ENCODE measurements at places on chromosomes 3 and 15.
A peak's percentile ranks its signal among the peaks of the same experiment; 100 is the strongest.

DNA sequence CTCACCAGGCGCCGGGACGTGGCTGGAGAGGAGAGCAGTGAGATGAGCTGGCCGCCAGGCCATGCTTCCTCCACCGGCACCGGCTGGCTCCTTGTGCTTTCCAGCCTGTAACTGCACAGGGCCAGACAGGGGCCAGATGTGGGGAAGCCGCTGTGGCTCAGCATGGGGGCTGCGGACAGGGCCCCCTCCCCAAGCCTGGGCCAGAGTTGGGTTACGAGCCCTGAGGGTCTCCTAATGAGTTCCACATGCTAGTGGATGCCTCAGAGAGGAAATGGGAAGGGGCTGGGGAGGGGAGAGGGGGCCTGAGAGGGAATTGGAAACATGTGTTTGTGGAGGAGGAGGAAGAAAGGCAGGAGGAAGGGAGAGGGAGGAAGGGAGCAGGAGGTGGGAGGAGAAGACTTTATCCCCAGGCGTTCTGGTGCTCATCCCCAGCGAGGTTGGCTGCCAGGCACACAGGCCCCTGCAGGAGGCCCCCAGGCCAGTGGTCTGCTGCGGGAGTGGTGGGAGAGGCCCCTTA lies 11.7 kb upstream of the DUSP7 start:
- no peak for DNase-seq

DNA sequence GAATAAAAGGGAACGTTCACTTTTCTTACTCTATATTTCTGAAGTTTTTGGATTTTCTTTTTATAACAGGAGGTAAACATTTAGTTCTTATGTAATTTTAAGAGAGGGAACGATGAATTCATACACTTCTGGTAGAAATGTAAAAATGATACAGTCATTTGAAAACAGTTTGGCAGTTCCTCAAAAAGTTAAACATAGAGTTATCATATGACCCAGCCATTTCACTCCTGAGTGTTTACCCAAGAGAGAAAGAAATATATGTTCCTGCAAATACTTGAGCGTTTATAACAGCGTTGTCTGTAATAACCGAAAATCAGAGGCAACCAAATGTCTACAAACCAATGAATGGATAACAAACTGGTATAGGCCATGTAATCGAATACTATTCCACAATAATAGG lies 20.8 kb upstream of the CCR9 start:
- DNase-seq = no peak

DNA sequence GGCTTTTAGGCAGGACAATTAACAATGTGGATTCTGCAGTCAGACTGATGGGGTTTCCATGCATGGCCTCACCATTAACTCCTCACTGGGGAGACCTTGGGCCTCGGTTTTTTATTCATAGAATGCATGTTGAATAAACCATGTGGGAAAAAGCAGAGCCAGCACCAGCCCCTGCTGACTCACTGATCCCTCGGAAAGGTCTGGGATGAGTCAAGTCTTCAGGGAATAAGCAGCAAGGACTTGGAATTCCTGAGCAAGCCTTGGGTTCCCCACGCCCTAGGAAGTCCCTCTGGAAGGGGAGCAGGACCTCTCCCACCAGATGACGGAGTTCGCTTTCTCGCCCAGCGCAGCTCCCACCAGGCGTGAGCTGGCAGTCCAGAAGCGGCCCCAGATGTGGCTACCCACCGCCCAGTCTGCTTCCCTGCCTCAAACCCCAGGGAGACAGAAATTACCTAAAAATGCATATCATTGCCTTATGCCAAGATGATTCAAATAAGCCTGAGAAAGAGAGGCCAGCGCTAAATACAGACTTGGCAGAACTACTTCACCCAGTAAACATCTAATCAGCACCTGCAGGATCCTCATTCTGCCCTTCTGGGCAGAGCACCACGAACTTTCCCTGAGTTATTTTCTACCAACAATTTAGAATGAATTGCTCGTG lies 45.4 kb downstream of the BTD start:
- DNase-seq = peak; percentile 75

DNA sequence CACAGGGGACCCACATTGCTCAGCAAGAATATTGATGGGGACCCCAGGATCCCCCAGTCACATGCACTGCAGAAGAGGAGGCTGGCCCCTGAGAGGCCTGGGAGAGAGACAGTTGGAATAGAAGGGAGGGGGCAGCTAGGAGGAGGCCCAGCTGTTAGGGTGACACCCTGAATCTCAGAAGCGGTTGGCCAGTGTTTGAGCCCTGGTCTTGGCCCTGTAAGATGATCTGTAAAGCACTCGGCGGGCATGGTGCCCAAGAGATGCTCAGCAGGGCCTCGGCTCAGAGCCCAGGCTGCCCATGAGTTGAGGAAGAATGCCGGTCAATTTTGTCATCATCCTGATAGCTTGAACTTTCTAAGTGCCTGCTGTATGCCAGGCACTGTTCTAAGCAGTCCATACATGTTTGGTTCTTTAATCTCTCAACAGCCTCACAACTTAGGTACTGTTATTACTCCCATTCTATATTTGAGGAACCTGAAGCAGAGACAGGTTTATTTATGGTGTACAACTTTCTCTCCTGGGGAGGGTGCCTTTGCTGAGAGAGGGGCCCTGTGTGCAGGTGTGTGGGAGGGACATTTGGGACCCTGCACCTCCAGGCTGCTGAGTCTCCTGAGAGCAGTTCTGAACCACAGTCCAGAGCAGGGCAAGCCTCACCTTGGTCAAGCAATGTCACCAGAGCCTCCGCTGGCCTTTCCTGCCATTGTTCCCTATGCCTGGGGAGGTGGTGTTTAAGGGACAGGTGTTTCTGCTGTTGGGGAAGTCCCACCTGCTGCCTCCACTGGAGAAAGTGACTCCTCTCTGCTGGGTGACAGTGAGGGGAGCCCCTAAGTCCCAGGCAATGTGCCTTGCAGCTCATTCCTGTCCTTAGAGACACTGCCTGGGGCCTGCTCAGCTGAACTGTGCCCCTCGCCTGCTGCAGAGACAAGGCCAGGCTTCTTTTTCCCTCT lies 26.0 kb downstream of the SLC6A6 start:
- DNase-seq = no peak

DNA sequence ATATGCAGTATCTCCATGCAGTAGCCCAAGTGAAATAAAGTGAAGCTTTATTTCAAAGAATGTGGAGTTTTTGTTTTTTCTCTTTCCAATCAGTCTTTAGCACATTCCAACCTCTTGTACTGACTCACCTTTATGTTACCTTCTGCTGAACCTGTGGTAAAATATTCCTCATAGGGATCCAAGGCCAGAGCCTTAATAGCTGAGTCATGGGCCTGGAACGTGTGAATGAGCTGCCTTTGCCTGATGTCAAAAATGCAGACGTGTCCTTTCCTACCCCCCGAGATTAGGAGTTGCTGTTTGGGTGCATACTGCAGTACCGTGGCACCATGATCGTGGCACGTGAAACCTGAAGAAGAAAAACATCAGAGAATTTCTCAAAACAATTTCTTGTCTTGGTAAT lies 108.5 kb downstream of the GLDN start:
- no peak for DNase-seq

DNA sequence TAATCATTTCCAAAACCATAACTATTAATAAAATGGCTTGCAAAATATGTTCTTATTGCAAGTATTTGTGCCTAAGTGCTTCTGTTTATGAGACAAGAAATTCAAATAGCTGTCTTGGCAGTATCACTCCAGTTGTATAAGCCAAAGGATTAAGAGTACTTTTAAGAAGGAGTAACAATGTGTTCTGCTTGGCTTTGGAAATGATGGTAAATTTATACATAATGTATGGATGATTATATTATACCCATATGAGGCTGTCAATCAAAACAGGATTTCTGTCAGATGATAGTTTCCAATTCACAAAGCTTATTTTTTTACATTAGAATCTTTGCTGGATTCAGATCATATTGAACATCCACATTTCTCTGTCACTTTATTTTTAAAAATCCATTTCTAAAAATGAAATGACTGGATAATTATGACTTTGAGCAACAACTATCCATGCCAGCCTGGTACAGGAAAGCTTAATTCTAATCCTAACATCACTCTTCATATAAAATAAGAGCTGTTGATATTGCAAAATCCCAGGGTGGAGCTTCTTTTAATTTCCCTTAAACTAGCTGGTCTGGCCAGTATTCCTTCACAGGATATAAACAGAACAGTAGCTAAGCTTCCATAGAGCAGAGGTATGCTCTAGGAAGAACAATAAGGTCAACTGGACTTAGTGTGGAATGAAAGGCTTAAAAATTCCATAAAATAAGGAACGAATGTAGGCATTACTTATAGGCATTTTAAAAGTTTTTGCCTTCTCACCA lies 30.0 kb upstream of the ZNF280D start:
- DNase-seq = no peak

- no peak for DNase-seq
Measured at GRCh38 chr3:159977295-159977694, 11.3 kb upstream of the IL12A start.

GRCh38 chr15:91521996-91522395 lies 331.5 kb upstream of the SLCO3A1 start:
- no peak for DNase-seq

- DNase-seq = no peak
Measured at GRCh38 chr3:50359760-50360110, 414 bp upstream of the TMEM115 start.

DNA sequence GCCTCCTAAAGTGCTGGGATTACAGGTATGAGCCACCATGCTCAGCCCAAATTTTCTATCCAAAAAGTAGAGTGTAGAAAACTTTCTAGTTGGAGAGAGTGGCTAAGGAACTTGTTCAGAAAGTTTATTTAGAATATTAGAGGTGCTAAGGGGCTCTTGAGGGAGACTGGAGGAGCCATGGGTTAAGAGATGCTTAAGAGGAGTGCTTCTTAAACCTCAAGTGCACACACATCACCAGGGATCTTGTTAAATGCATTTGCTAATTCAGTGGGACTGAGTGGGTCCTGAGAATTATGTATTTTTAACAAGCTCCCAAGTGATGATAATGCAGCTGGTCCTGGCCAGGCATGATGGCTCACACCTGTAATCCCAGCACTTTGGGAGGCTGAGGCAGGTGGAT lies 29.7 kb upstream of the SLMAP start:
- DNase-seq = no peak

GRCh38 chr15:45111390-45112142 lies 2.4 kb downstream of the DUOX2 start:
- DNase-seq = no peak

DNA sequence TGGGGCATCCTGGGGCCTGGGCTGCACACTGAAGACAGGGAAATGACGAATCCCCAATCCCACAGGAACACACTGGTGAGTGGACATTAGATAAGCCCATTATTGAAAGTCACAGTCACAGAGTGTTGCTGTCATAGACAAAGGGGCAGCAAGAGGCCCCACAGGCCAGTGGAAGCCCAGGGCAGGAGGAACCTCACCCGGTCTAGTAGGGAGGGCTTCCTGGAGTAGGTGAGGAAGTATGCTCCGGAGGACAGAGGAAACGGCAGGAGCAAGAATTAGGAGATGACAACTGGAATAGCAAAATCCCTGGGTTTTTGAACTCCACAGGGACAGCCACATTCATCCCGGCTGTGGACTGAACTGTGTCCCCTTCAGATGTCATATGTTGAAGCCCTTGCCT lies 101.2 kb downstream of the TPRA1 start:
- no peak for DNase-seq

DNA sequence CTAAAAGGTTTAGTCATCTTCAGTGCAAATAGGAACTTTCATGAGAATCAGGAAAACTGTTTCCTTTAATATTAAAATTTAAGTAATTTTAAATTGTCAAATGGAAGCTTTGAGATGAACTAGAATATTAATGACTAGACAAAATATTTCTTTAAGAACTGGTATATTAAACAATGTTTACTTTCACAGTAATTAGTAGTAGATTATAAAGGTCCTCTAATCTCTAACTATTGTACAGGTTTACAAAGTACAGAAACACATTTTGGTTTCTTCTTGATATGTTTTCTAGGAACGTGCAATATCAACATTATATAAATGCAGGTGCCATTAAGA lies 138.9 kb downstream of the CLASP2 start:
- no peak for DNase-seq

DNA sequence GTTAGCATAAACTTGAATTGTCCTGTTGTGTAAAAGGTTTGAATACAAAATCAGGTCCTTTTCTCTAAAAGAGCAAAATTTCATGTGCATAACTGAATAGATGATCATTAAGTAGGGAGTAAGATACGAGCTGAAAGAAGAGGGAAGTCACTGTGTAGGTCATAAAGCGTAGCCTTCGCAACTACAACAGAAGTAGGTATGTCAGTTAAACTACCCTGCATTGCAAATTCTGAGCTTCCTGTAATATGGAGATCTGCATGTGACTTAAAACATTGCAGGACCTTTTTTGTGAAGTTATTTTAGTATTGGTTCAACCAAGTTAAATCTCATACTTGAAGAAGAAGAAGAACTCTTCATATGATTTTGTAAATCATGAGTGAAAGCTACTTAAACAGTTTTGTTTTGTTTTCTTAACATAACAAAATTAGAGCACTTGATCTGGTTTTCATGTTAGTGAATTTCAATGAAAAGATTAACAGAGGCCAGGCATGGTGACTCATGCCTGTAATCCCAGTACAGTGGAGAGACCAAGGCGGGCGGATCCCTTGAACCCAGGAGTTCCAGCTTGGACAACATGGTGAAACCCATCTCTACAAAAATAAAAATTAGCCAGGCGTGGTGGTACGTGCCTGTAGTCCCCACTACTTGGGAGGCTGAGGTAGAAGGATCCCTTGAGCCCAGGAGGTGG lies 26.4 kb downstream of the ARMC8 start:
- DNase-seq = no peak

- DNase-seq = no peak
Measured at GRCh38 chr3:141275032-141275422, 43.4 kb downstream of the PXYLP1 start.

GRCh38 chr3:4551794-4552442 lies 58.8 kb downstream of the ITPR1 start:
- DNase-seq = no peak

- DNase-seq = no peak
Measured at GRCh38 chr3:177599837-177600236, 402.6 kb upstream of the TBL1XR1 start.

DNA sequence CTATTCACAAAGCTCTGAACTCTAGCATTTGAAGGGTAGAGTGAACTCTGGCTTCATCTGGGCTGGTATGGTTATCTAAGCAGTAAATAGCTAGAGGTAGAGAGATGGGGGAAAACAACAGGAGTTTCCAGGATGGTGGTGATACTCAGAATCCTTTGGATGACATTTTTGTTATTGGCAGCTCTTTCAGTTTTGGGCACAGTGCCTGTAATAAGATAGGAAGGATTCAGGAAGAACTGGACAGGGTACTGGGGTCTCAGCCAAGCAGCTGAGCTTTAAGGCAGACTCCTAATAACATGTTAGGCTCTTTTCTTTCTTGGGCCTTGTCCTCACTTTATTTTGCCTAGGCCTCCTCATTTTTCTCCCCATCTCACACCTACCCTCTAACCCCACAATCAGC lies 338.5 kb downstream of the CADM2 start:
- DNase-seq = no peak

DNA sequence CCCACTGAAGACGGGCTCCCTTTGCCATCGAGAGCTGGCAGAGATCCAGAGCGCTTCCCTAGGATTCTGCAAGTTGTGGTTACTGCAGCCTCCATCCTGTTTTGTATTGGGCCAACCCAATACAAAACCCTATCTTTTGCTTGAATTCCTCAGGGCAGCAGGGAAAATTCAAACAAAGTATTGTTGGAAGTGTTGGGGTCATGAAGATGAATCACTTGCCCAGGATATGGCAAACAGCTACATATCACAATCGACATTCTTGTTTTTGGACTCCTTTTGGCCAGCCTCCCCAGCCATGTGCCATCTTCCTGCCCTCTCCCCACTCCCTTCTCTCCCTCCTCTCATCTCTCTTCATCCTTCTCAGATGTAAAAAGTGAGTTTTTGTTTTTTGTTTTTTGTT lies 100.0 kb upstream of the TRIM42 start:
- no peak for DNase-seq
